ENCODE measurements at places on chromosomes 11 and 22. TPM values are rescaled to one million over a fixed set of nuclear protein-coding genes. Genes with fewer than 3 reads are reported as not detected.

- peak; percentile 84 for DNase-seq
Measured at GRCh38 chr22:36757668-36758211, 18.2 kb downstream of the IFT27 start.

DNA sequence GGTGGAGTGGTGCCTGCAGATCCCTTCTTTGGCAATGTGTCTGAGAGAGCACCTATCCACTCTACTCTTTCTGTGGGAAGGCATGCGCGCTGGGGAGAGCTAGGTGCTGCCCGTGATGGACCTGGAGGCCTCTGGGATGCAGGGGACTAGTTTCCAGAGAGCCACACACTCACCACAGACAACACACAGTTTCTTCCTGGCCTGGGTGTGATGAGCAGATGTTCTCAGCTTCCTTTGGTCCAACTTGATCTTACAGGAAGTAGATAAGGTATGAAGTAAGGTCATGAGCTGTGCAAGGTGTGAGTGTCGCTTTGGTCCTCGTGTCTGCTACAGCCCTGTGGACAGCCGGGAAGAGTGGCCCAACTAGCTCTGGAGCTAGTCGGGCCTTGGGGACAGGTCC is 27.3 kb upstream of the SUSD2 start:
- DNase-seq, result no peak

DNA sequence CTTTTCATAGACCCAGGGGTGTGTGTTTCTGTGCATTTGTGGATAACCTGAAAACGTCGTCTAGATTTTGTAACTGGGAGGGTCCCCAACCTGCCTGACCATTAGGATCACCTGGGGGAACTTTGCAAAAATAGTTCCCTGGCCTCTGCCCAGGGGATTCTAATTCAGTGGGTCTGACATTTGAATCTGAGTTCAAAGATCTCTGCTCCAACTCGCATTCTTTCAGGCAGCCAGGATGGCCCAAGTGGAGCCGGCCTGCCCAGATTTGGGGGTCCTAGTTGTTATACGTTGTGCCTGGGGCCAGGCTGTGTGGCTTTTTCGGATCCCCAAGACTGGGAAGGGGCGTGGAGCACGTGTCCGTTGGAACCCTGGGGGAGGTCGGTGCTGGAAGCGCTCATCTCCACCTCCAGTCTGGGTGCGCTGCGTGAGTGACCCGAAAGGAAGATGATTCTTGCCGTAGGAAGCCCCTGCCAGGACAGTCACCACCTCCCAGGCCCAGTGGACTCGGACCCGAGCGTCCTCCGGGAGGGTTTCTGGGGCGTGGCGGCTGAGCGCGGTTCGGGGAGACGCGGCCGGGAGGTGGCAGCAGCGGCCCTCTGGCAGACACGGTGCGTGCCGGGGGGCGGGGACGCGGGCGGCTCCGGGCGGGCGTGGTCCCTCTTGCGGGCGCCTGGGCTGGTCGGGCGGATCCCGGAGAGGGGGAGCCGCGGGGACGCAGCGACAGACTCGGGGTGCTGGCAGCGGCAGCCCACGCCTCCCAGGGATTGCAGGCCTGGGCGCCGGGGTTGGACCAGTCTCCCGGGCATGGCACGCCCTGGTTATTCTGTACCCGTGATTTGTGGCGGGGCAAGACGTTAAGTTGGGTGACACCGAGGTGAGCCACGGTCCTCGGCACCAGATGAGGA is 29.2 kb upstream of the PLET1 start:
- DNase-seq, result peak; percentile 60

- no peak for DNase-seq
Measured at GRCh38 chr11:71336176-71336995, 84.0 kb upstream of the SHANK2 start.

- no peak for DNase-seq
Measured at GRCh38 chr11:17479284-17480214, 2.9 kb upstream of the ABCC8 start.

Gene RCOR2
- 1.5 TPM for total RNA-seq

All from SJSA1 (cell line).